Activated CD8-positive, alpha-beta T cell treated with anti-CD3 and anti-CD28 coated beads for 36 hours (primary cell): ENCODE measurements at places on chromosomes 1 and 21. TPM values are rescaled to one million over a fixed set of nuclear protein-coding genes. Genes with fewer than 3 reads are reported as not detected.

- H3K4me1 ChIP-seq = no peaks in the 10 kb centered on the region
- H3K27ac ChIP-seq = no peak overlapping the region
- H3K4me3 ChIP-seq = no peak overlapping the region
Measured at GRCh38 chr1:81752840-81753239, 47.9 kb upstream of the ADGRL2 start.

- H3K27ac ChIP-seq = no peak overlapping the region
- H3K4me3 ChIP-seq = peak overlapping the region; percentile 69
- peaks cover 6% of the 10 kb centered on the region for H3K36me3 ChIP-seq
- no peak for DNase-seq
Measured at GRCh38 chr1:2528611-2528965, 1.5 kb downstream of the HES5 start.

Gene MAP3K21
- 2.7 TPM for total RNA-seq

Gene CYP4B1
- not detected for total RNA-seq

DNA sequence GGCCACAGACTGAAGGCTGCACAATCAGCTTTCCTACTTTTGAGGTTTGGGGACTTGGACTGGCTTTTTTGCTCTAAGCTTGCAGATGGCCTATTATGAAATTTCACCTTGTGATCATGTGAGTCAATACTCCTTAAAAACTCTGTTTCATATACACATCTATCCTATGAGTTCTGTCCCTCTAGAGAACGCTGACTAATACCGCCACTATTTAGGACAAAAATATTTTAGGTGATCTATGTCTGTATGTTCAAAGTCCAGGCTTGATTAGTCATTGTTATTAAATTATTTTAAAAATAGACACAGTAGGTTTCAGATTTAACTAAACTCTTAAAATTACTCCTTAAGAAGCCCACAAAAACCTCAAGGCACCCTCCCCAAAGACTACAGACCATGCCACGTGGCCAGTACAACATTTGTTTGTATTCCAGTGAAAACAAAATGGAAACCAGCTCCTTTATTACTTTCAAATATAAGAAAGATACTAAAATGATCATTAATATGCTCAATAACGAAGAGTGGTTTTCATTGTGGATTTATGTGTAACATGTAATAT, 63.1 kb downstream of the TMPRSS15 start:
- no peak overlapping the region for H3K27ac ChIP-seq
- H3K27me3 ChIP-seq = no peaks in the 10 kb centered on the region
- no peak overlapping the region for H3K4me3 ChIP-seq
- no peaks in the 10 kb centered on the region for H3K4me1 ChIP-seq
- DNase-seq = no peak

Gene RHD
- not detected for total RNA-seq

Gene ZBTB8B
- total RNA-seq = not detected

DNA sequence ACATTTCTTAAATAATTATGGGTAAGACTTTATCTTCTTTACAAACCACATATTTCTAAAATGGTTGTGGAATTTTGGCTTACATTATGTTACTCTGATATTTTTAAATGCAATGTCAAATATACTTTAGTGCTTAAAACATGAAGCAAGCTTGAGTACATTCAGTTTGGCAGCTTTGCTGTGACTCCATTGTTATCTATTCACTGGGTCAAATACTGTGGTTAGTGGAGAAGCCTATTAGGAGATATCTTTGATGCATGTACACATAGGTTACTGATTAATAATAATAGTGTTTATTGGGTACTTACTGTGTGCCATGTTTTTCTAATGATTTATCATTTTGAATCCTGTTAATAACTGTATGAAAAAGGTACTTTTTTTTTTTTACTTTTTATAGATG, 520.4 kb upstream of the B3GALT2 start:
- H3K27ac ChIP-seq = no peak overlapping the region
- no peaks in the 10 kb centered on the region for H3K27me3 ChIP-seq
- no peak overlapping the region for H3K4me3 ChIP-seq
- H3K36me3 ChIP-seq = no peaks in the 10 kb centered on the region

DNA sequence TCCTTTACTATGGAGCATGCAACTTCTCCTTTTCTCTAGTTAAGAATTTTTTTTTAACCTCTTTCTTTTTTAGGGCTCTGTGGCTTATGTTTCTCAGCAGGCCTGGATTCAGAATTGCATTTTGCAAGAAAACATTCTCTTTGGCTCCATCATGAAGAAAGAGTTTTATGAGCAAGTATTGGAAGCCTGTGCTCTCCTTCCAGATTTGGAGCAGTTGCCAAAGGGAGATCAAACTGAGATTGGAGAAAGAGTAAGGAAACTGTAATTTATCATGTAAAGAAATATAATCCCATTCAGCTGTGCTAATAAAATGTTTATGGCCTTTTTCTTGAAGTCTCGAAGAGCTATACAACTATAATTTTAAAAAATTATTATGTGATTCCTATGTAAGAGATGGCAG, 70.1 kb downstream of the HSPA13 start:
- H3K27me3 ChIP-seq = no peaks in the 10 kb centered on the region
- H3K27ac ChIP-seq = no peak overlapping the region
- no peaks in the 10 kb centered on the region for H3K4me1 ChIP-seq

GRCh38 chr1:10957133-10957532, 55.3 kb upstream of the TARDBP start:
- no peak for DNase-seq
- H3K4me3 ChIP-seq = no peak overlapping the region

- no peaks in the 10 kb centered on the region for H3K27me3 ChIP-seq
- H3K36me3 ChIP-seq = peaks cover 40% of the 10 kb centered on the region
- peaks cover 32% of the 10 kb centered on the region for H3K4me1 ChIP-seq
- peak overlapping the region; percentile 87 for H3K27ac ChIP-seq
- H3K4me3 ChIP-seq = peak overlapping the region; percentile 95
- peak; percentile 45 for DNase-seq
Measured at GRCh38 chr1:43358121-43358745, 548 bp upstream of the CDC20 start.

Gene TNN
- total RNA-seq = 0.07 TPM

- H3K4me1 ChIP-seq = peaks cover 59% of the 10 kb centered on the region
- H3K27ac ChIP-seq = no peak overlapping the region
- H3K36me3 ChIP-seq = no peaks in the 10 kb centered on the region
- DNase-seq = no peak
- no peaks in the 10 kb centered on the region for H3K27me3 ChIP-seq
Measured at GRCh38 chr1:66265796-66266195, 268.2 kb upstream of the SGIP1 start.

Gene HENMT1
- total RNA-seq = 25.3 TPM

DNA sequence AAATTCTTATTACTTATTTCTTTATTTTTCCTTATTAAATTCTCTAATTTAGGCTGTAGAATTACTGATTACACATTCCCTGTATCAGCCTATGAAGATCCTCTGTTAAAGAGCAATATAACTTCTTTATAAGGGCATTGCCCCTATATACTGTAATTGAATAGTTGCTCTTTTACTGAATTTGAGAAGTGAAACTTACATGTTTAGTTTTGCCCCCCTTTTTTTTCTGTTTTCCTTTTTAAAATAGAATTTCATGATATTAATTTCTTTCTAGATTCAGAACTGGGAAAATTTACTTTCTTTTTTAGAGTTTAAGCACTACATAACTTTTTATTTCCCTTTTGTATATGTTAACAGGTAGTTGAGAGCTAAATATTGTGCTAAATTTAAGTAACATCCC, 29.5 kb upstream of the PGM1 start:
- no peaks in the 10 kb centered on the region for H3K27me3 ChIP-seq
- peaks cover 20% of the 10 kb centered on the region for H3K36me3 ChIP-seq
- DNase-seq = no peak
- no peak overlapping the region for H3K4me3 ChIP-seq
- H3K27ac ChIP-seq = no peak overlapping the region
- H3K4me1 ChIP-seq = no peaks in the 10 kb centered on the region

GRCh38 chr1:207992677-207993236, 81.8 kb upstream of the CD34 start:
- no peak overlapping the region for H3K27ac ChIP-seq
- peaks cover 9% of the 10 kb centered on the region for H3K27me3 ChIP-seq
- no peaks in the 10 kb centered on the region for H3K4me1 ChIP-seq
- no peak overlapping the region for H3K4me3 ChIP-seq

GRCh38 chr1:32250893-32251716, at the start of gene LCK:
Gene LCK (plus strand): TSS chr1:32251265. CDS start chr1:32274330, 23,065 bp downstream.
- peaks cover 53% of the 10 kb centered on the region for H3K4me1 ChIP-seq
- H3K27ac ChIP-seq = peak within 1 kb of the TSS; percentile 99
- DNase-seq = peak; percentile 91
- H3K27me3 ChIP-seq = no peaks in the 10 kb centered on the region

GRCh38 chr1:218674280-218674773, 329.2 kb downstream of the TGFB2 start:
- no peak overlapping the region for H3K27ac ChIP-seq
- no peaks in the 10 kb centered on the region for H3K4me1 ChIP-seq
- DNase-seq = no peak
- no peaks in the 10 kb centered on the region for H3K27me3 ChIP-seq
- no peaks in the 10 kb centered on the region for H3K36me3 ChIP-seq

Gene TAS1R1
- not detected for total RNA-seq

Gene SRGAP2C
- 17.9 TPM for total RNA-seq

Gene BLACAT1
- 0.13 TPM for total RNA-seq

DNA sequence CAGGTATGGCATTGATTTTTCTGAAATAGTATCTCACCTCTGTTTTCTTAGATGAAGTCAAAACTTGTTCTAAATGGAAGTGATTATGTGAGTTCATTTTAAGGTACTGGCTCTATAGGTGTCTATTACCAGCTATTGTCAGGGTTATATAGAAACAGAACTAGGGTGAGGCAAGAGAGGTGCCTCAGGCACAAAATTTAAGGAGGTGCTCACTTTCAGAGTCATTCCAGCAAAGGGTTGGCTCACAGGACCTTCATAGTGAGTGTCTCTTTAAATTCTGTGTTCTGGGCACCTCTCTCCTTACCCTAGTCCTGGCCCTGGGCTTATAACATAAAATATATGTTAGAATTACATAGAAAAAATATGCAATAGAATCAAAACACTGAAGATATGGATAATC, 49.3 kb downstream of the KIAA0319L start:
- H3K27me3 ChIP-seq = no peaks in the 10 kb centered on the region
- H3K36me3 ChIP-seq = peaks cover 20% of the 10 kb centered on the region
- H3K4me3 ChIP-seq = no peak overlapping the region
- peak overlapping the region; percentile 23 for H3K27ac ChIP-seq
- peaks cover 48% of the 10 kb centered on the region for H3K4me1 ChIP-seq

- DNase-seq = no peak
- H3K4me1 ChIP-seq = peaks cover 24% of the 10 kb centered on the region
- peak overlapping the region; percentile 40 for H3K27ac ChIP-seq
- H3K36me3 ChIP-seq = peaks cover 10% of the 10 kb centered on the region
Measured at GRCh38 chr1:91699339-91699974, 186.5 kb downstream of the TGFBR3 start.

DNA sequence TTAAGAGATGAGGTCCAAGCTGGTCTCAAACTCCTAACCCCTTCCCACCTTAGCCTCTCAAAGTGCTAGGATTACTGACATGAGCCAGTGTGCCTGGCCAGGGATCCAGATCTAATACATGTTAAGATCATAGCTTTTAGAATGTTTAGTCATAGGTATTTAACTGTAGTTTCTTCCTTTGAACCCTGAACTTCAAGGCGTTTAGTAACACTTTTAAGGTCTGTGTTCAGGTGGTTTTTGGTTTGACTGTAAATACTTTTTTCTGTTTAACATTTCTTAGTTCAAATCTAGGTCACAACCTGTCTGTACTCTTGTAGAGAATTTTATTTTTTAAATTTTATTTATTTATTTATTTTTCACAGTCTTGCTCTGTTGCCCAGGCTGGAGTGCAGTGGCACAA, 28.1 kb downstream of the RAP1A start:
- peaks cover 61% of the 10 kb centered on the region for H3K36me3 ChIP-seq
- no peak overlapping the region for H3K4me3 ChIP-seq
- no peaks in the 10 kb centered on the region for H3K27me3 ChIP-seq
- peaks cover 81% of the 10 kb centered on the region for H3K4me1 ChIP-seq
- no peak for DNase-seq

- no peaks in the 10 kb centered on the region for H3K27me3 ChIP-seq
- peaks cover 5% of the 10 kb centered on the region for H3K4me1 ChIP-seq
- H3K36me3 ChIP-seq = peaks cover 56% of the 10 kb centered on the region
- no peak overlapping the region for H3K27ac ChIP-seq
- H3K4me3 ChIP-seq = no peak overlapping the region
- DNase-seq = no peak
Measured at GRCh38 chr1:39751595-39751994, 12.9 kb downstream of the PPIE start.

- no peak overlapping the region for H3K27ac ChIP-seq
- H3K36me3 ChIP-seq = no peaks in the 10 kb centered on the region
- H3K4me3 ChIP-seq = no peak overlapping the region
- no peak for DNase-seq
Measured at GRCh38 chr1:227828786-227829185, 13.3 kb downstream of the PRSS38 start.

Gene NCF2
- total RNA-seq = 4.2 TPM

Gene RHBDL2
- total RNA-seq = not detected

DNA sequence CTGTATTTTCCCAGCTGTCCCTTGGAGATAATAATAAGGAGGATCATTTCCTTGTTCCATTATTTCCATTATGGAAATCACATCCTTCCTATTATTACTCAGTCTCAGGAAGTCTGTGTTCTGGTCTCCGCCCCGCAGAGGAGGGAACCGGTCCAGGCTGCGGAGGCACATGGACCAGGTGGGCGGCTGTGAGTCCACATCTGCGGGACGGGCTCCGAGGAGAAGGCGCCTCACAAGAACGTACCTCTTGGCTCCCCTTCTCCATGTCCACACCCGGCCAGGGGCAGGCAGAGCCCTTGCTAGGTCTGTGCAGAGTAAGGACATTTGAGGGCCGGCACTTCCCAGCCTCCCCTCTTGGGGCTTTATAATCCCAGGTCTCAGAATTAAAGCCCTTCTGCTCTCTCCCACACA, 14.6 kb downstream of the RAB7B start:
- H3K27me3 ChIP-seq = peaks cover 3% of the 10 kb centered on the region
- H3K4me3 ChIP-seq = no peak overlapping the region
- H3K27ac ChIP-seq = no peak overlapping the region
- H3K36me3 ChIP-seq = no peaks in the 10 kb centered on the region
- no peaks in the 10 kb centered on the region for H3K4me1 ChIP-seq
- no peak for DNase-seq

GRCh38 chr1:83905315-83905907, 93.5 kb downstream of the TTLL7 start:
- no peaks in the 10 kb centered on the region for H3K36me3 ChIP-seq
- H3K4me3 ChIP-seq = no peak overlapping the region
- peak; percentile 5 for DNase-seq
- peaks cover 14% of the 10 kb centered on the region for H3K27me3 ChIP-seq

Gene HSF2BP
- total RNA-seq = 1.5 TPM

- peak; percentile 34 for DNase-seq
- H3K4me1 ChIP-seq = peaks cover 50% of the 10 kb centered on the region
Measured at GRCh38 chr1:117363571-117364048, 3.6 kb upstream of the MAN1A2 start.

Gene TRNP1
- 0.38 TPM for total RNA-seq

- no peak for DNase-seq
- H3K27ac ChIP-seq = no peak overlapping the region
- no peaks in the 10 kb centered on the region for H3K27me3 ChIP-seq
- no peaks in the 10 kb centered on the region for H3K36me3 ChIP-seq
- no peak overlapping the region for H3K4me3 ChIP-seq
- H3K4me1 ChIP-seq = no peaks in the 10 kb centered on the region
Measured at GRCh38 chr1:240287722-240288121, 196.0 kb downstream of the FMN2 start.

GRCh38 chr1:67713057-67713846, 28.3 kb downstream of the GADD45A start:
- H3K27ac ChIP-seq = no peak overlapping the region
- H3K36me3 ChIP-seq = no peaks in the 10 kb centered on the region
- H3K4me3 ChIP-seq = no peak overlapping the region
- no peaks in the 10 kb centered on the region for H3K27me3 ChIP-seq
- no peak for DNase-seq
